ENCODE measurements at places on chromosomes 4 and X.

DNA sequence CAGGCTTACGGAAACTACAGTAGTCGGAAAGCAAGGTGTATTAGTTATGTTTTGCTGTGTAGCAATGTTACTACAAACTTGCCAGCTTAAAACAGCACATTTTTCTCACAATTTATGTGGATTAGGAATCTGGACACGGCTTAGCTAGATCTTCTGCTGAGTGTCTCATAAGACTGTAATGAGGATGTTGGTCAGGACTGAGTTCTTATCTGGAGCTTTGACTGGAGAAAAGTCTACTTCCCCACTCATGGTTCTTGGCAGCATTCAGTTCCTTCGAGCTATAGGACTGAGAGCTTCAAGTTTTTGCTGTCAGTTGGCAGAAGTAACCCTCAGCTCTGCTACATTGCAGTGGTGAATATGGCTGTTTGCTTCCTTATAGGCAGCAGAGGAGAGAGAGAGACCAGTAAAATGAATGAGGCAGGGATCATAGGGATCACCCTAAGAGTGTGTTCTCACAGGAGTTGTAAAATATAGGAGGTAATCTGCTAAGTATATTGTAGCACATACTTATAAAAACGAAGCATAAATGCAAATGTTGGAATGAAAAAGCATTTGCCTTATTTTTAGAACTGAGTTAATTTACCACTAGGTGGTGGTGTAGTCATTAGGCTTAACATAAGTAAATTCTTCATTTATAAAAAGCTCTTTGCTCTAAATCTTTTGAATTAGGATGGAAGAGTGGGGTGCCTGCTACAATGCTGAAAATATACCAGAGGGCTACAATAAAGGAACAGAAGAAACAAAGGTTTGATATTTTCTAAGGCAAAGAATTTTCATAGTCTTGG is 38.6 kb downstream of the ALG13 start:
- no peak for DNase-seq

DNA sequence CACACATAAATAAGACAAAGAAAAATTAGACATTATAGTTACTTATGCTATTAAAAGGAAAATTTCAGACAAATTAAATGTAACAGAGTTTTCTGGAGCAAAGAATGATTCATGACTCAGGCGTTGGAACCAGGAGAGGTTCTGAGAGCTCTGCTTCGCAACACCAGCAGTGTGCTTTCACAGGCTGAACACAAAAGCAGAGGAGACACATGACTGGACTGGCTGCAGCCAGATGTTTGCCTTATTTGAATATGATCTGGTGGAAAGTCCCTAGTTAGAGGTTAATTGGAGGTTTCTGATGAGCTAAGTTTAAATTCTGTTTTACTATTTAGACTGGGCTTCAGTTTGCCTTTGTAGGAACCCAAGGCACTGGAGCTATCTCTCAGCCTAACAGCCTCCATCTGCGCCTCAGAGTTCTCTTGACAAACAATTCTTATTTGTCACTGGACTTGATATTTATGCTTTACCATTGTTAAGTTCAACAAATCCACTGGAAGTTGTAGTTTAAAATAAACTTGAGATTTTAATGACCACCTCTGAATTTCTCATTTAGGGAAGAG is 16.2 kb downstream of the BOD1L1 start:
- DNase-seq: no peak

GRCh38 chr4:34731070-34731469 is 1513.2 kb downstream of the ARAP2 start:
- DNase-seq: no peak

DNA sequence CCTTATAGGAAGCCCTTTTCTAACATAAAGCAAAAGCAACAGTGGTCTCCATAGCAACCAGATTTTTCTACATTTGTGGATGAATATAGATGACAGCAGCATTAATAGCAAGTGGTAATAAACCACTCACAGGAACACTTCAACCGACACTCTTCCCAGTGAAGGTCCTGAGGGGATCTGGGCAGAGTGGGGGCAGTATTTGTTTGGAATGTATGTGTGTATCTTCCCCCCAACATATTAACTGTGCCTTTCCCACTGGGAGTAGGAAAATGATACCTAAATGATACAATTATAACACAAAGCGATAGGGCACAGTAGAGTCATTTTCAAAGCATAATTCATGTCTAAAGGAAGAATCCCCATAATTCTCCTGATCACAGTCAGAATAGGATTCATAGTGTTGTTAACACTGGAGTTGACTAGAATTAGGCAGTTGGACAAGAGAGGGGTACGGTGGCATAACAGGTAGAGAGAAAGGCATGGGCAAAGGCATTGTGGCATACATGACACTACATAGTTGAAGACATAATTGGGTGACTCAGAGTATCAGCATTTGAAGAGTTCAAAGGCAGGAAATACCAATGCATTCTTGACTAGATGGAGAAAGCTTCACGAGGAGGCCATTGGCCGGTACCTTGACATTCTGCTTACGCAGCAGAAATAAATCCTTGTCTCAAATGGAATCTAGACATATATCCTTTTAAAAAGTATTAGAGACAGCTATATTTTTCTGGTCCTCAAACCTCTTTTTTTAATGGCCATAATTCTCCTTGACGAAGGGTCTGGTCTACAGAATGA is 15.2 kb downstream of the CAPN6 start:
- DNase-seq: no peak

GRCh38 chr4:20091781-20092180 is 159.9 kb upstream of the SLIT2 start:
- DNase-seq: no peak

GRCh38 chr4:28357990-28358389 is 1497.3 kb downstream of the STIM2 start:
- DNase-seq: no peak

DNA sequence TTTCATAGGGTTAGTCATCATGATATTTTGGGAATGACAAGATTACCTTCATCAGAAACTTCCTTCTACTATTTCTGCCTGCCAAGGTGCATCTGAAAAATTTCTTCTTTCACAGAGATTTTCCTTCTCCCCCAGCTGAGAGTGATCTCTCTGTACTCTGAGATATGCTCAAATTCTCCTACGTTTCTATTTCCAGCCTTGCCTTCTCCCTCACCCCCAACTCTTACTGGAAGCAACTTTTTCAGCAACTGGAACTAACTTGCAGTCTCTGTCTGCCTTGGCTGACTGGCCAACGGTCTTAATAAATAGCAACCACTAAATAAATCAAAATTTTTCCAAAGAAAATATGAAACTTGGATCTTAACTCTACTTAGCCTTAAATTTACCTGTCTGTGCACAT is 122.3 kb downstream of the MAML3 start:
- no peak for DNase-seq

- DNase-seq: no peak
Observed at GRCh38 chr4:175280153-175280552, 362.0 kb downstream of the ADAM29 start.

DNA sequence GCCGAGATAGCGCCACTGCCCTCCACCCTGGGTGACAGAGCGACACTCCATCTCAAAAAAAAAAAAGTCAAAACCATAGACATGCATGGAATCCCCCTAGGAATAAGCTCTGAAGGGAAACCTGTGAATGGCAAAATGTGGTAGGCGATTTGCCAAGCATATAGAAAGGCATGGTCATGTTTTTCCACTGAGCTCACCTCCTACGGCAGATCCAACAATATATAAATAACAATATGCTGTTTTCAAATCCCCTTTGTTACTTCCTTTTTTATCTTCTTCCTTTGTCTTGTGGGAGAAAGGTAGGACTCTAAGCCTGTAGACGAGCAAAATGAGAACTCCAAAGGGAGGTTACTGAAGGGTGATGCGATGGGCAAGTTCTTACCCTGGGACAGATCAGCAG is 219.0 kb downstream of the PALLD start:
- DNase-seq: no peak

- DNase-seq: no peak
Observed at GRCh38 chrX:1525583-1526355, 11.2 kb downstream of the P2RY8 start.

- no peak for DNase-seq
Observed at GRCh38 chr4:8615921-8616787, 23.6 kb downstream of the CPZ start.

DNA sequence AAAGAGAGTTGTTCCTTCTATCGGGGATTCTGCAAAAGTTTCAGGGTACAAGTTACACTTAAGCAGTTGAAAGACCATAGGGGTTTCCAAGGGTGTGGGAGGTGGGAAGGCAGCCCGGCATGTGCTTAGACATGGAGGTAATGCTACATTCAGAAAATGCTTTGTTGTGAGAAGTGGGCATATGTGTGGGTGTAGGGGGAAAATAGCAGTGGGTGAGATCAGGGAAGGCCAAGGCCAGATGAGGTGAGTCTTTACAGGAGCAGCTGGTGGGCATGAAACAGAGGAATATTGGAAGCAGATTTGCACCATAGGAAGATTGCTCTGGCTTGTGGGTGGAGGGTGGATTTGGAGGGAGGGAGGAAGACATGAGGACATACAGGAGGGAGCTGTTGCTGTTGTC is 8.3 kb downstream of the CYTL1 start:
- no peak for DNase-seq

DNA sequence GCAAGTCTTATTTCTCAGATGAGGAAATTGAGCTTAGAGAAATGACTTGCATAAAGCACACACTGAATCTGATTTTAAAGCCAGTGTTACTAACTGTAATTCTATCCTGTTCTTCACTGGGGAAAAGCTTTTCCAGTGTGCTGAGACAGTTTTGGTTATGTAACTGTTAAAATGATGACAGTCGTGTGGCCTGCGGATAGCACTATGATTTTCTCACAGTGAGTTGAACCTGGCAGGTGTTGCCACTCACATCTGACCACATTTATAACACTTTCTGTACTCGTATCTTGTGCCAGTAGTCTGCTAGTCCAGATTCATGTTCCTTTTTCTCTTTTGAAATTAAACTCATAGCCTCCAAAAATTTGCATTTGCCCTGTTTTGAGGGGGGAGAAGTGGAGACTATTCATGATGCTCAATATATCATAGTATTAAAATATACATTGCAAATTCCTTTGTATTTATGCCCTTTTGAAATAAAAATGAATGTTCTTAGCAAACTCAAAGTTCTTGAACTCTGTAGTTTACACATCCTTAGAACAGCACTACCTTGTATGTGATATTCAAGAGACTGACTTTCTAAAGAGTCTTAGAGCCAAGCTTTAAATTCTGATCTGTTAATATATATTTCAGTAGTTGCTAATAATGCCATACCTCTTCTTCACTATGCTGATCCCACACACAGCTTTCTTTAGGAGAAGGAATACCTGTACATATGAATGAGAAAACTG is 132.3 kb downstream of the PDLIM5 start:
- no peak for DNase-seq

DNA sequence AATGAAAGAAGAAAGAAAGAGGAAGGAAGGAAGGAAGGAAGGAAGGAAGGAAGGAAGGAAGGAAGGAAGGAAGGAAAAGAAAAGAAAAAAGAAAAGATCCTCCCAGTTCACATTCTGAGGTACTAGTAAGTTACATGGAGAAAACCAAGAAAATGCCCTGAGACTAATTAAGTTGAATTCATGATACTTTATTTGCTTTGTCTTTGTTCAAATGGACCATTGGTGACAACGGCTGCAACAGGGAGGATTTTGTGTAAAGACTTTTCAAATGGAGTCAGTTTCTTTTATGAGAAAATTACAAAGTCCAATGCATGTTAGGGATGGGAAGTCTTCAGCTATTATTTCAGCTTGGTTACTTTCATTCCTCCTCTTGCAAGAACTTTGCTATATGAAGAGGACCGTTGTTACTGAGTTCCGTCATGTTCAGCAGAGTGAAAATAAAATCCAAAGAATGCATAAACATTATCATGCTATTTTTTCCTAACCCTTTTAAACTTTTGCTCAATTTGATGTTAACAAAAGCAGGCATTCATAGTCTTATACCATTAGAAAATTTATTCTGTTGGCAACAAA is 8.3 kb downstream of the VCX3A start:
- no peak for DNase-seq

DNA sequence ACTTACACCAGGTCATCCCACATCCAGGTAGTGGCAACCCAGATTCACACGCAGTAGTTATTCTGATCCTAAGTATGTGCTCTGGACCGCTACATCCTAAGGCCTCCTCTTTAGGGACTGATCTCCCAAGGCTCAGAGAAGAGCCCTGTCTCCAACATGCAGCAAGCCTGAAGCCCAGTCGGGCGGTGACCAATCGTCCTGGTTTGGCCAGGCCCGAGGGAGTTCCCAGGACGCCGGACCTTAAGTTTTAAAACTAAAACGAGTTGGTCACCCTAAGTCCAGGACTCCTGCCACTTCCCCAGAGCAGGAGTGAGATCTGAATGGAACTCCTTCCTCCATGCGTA is 385 bp downstream of the LYAR start:
- no peak for DNase-seq

- no peak for DNase-seq
Observed at GRCh38 chr4:142091085-142091513, 454.7 kb downstream of the IL15 start.

- DNase-seq: no peak
Observed at GRCh38 chr4:17155486-17155885, 257.0 kb upstream of the LDB2 start.

GRCh38 chrX:100829730-100830129 is 9.5 kb downstream of the CSTF2 start:
- no peak for DNase-seq

- no peak for DNase-seq
Observed at GRCh38 chrX:38052096-38052495, 45.7 kb downstream of the SYTL5 start.

DNA sequence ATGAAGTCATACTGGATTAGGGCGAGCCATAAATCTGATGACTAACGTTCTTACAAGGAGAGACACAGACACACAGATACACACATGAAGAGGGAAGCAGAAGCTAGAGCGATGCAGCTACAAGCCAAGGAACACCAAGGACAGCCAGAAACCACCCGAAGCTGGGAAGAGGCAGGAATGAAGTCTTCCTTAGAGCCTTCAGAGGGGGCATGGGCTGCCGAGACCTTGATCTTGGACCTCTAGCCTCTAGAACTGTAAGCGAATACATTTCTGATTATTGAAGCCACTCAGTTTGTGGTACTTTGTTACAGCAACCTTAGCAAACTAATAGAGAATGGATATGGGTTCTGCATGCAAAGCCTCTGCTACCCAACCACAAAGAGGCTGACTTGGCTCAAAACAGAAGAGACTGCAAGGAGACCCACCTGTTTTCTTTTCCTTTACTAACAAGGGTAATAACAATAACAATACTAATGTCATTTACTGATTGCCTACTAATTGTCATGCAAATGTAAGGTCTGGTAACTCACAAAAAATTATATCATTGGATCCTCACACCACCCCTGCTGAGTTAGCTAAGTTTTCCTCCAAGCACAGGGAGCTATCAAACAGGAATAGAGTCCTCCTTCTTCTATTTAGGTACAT is 10.1 kb upstream of the LDB2 start:
- DNase-seq: no peak

DNA sequence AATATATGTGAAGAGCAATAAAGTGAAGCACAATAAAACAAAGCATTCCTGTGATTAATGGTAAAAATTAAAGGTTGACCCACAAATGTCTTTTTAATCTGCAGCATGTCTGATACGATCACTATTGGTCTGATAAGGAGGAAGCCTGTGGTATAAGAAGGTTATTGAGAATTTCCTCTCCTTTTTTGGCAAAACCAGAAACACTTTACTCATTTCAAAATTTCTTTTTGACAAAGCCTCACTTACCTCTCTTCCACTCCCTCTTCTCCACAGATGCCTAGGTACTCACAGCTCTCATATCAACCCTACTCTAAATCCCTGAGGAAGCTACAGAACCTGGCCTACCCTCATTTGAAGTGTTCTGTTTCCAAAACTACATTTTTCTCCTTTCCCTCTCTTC is 56.1 kb downstream of the TSPAN5 start:
- DNase-seq: no peak

- no peak for DNase-seq
Observed at GRCh38 chrX:154327038-154327820, 31.6 kb downstream of the TKTL1 start.

GRCh38 chrX:48897157-48897624 is 377 bp downstream of the TIMM17B start:
- DNase-seq: peak; percentile 42
